NCI-H1436 (cell line): ENCODE measurements at places on chromosomes 16 and 17.

GRCh38 chr17:8272421-8272820 lies 16.0 kb upstream of the RANGRF start:
- no peak for DNase-seq

DNA sequence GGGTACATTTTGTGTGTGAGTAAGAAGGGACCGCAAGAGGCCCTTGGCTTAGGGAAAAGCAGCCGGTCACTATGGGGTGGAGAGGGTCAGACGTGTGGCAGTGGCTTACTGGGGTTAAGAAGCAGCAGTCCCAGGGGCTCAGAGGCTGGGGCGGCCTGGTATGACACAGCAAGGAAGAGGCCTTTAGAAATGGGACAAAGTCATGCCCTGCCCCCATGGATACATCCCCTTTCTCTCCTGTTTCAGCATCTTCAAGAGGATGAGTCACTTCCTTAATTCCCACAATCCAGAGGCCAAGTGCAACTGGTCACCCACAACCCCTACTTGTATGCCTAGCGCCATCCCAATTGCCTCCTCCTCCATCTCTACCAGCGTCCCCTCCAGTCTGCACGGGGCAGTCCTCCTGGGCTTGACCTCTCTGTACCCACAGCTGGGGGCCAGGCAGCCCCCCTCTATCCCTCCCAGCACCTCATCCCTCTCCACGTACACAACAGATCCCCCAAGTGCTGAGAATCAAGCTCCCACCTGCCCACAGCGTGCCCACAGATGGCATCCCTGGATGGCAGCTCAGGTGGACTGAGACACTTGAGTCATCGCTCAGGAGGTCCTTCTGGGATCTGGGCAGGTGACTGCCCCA lies 6.9 kb upstream of the EFTUD2 start:
- no peak for DNase-seq

DNA sequence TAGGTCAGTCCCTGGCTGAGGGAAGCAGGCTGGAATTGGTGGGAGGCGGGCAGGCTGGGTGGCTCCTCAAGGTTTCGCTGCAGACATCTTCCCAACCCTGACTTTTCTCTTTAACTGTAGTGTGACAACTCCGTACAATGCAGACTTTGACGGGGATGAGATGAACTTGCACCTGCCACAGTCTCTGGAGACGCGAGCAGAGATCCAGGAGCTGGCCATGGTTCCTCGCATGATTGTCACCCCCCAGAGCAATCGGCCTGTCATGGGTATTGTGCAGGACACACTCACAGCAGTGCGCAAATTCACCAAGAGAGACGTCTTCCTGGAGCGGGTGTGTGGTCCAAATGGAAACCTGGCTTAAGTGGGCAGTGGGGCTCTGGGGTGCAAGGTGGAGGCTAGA lies 15.0 kb downstream of the POLR2A start:
- no peak for DNase-seq

DNA sequence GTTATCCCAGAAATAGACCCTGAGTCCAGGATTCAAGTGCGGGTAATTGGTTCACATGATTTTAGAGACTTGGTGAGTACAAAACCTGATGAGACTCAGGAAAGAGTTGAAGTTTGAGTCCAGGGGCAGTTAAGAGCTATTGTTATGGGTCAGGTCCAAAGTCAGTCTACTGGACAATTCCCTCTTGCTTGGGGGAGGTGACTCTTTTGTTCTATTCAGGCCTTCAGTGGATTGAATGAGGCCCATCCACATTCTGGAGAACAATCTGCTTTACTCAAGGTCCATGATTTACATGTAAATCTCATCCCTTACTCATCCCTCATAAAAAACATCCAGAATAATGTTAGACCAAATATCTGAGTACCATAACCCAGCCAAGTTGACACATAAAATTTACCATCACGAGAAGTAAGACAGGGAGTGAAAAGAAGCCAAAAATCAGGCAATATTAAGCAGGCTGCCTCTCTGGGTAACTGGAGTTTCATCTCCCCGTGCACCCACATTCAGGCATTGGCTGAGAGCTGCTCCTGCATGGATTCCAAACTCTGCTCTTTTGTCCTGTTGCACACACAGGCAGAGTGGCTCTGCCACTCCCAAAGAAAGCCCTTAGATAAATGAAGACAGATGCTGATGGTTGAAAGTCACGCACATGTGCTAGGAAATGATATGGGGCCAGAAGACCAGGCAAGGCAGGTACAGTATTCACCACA lies 156.0 kb upstream of the SALL1 start:
- no peak for DNase-seq

DNA sequence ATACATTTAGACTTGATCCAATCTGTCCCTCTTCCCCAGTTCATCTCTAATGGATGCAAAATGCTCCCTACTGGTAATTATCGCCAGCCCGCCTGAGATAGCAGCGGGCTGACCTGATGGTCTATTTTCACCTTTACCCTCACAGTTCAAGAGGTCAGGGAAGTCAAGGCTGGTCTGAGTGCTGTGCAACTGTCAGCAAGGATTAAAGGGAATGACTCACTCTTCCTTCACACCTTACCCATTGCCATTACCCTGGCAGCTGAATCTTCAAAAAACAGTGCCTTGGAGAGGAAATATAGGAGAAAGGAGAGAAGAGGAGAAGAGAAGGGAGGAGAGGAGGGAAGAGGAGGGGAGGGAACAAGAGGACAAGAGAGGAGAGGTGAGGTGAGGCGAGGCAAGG lies 36.3 kb downstream of the GRB7 start:
- DNase-seq = no peak

GRCh38 chr16:77459534-77460254 lies 24.9 kb upstream of the ADAMTS18 start:
- DNase-seq = no peak

GRCh38 chr17:79777120-79777893 lies 641 bp upstream of the CBX2 start:
- peak; percentile 81 for DNase-seq
